ENCODE measurements at places on chromosomes 16 and 17.

DNA sequence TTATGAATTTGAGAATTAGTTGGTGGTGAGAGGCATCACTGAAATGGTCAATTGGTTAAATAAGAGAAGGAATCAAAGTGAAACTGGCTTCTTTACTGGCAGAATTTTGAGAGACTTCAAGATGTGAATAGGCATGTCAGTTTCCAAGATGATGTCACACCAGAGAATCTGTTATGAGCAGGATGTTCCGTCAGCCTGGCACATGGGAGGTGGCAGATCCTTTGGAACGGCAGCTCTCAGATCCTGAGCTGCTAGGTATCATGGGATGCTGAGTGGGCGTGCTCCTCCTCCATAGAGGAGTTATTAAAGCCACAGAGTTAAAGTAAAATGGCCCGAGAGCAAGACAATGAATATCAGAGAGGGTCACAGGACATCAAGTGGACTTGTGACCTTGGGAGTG is 444.3 kb upstream of the HSBP1 start:
- DNase-seq = no peak

DNA sequence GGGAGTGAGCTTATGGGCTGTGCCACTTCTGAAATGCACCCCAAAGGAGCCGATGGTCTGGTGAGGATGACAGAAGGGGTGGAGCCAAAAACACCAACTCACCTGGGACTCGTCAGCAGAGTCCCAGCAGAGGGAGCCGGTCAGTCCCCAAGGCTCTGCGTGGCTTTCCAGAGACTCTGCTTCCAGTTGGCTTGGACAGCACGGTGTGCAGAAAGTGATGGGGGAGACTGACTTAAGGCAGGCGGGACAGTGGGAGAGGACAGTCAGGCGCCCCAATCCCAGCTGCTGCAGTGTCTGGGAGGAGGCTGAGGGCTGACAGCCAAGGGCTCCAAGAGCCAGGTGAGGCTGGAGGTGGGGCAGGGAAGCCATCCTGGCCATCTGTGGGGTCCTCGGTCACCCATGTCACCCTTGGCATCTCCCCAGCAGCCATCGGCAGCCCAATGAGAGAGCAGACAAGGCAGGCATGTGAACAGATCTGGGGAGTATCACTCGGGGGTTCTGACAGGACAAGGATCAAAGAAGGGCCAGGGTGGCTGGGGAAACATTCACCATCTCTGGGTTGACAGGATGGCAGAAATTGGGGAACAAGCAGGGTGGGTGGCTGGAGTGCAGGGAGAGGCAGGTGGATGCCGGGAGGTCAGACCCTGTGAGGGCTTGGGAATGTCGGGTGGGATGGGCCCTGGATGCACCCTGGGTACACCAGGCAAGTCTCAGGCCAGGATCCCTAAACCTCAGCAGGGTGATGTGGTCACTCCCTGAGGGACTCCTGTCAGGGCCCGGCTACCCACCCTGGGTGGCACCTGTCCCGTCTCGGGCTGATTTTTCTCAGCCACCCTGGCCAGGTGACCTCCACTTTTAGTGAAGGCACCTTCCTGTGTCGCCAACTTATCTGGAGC is 8.9 kb upstream of the KRTAP17-1 start:
- DNase-seq = no peak

- DNase-seq = no peak
Observed at GRCh38 chr17:8163978-8164814, 1.4 kb upstream of the VAMP2 start.

DNA sequence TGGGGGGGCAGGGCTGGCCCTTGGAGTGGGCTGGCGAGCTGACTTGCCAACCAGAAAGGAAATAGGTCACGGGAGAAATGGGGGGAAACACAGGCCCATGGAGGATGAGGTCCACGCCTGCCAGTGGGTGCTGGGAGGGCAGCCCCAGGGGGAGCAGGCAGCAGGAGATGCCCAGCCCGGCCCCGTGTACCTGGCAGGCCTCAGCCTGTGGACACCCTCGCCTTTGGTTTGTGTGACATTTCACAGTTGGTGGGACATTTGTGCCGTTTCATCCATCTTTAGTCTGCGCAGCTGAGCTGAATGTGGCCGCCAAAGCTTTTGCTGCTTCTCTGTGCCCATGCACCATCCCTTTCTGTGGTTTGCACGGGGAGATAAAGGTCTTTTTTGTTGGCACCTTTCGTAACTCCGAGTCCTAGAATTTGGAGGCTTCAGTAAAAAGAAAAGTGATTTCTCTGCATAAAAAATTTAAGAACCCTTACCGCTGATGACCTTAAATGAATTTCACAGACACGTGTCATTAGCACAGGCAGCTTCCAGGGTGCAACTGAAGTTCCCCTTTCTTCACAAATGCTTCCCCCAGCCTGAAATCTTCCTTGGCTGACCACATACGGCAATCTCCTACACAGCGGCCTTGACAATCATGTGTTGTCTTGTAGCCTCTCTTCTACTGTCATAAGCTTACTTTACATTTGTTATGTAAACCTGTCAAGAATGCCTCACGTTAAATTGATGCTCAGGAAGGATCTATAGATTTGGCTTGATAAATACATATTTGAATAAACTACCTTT is 193.6 kb downstream of the RPTOR start:
- no peak for DNase-seq

DNA sequence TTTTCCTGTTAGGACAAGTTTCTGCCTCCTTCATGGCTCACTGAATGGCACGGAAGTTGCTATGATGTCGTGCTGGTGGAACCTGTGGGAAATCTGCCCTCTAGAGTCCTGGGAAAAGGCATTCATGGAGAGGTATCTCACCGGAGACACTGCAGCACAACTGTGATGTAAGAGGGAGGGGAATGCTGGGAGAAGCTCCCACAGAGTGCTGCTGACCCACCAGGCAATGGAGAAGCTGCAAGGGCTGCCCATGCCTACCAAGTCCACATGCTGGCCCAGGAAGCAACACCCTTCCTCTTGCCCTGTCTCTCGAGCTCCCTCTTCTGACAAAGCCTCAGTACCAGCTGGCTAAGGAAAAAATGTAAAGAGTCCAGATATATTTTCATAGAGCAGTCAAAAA is 45.2 kb upstream of the SLC5A11 start:
- no peak for DNase-seq

DNA sequence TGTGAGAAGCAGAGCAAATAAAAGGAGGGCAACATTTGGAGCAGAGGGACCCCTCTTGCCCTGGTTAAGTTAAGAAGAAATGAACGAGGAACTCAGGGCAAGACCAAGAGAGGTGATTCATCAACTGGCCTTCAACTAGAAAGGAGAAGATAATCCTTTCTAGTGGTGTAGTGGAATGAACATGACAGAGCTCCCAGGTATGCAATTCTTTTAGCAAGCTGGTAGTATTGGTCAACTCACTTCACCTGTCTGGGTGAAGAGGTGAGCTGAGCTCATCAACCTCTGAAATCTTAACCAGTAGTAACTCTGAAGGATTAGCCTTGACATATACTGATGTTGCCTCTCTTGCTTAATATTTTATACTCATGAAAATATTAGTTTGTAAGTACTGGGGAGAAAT is 1024.7 kb upstream of the GOT2 start:
- no peak for DNase-seq

GRCh38 chr17:28524476-28525424 is 18.6 kb downstream of the FOXN1 start:
- DNase-seq = peak; percentile 50

GRCh38 chr17:15742051-15742795 is 10.1 kb downstream of the TBC1D26 start:
- no peak for DNase-seq

GRCh38 chr16:81357711-81358260 is 43.0 kb downstream of the GAN start:
- DNase-seq = no peak

DNA sequence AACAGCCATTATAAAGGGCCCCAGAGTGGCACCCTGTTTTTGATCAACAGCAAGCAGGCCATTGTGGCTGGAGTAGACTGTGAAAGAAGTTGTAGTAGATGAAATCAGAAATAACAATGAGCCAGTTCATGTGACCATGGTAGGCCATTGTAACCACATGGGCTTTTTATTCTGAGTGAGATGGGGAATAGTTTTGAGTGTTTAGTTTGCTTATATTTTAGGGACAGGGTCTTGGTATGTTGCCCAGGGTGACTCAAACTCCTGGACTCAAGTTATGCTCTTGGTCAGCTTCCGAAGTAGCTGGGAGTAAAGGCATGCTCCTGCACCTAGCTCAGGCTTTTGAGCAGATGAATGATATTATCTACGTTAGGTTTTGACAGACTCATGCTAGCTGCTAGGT is 12.0 kb downstream of the CBFB start:
- no peak for DNase-seq

GRCh38 chr17:56449176-56449575 is 144.3 kb upstream of the NOG start:
- DNase-seq = no peak

- no peak for DNase-seq
Observed at GRCh38 chr16:74601126-74601871, 5.6 kb downstream of the GLG1 start.

DNA sequence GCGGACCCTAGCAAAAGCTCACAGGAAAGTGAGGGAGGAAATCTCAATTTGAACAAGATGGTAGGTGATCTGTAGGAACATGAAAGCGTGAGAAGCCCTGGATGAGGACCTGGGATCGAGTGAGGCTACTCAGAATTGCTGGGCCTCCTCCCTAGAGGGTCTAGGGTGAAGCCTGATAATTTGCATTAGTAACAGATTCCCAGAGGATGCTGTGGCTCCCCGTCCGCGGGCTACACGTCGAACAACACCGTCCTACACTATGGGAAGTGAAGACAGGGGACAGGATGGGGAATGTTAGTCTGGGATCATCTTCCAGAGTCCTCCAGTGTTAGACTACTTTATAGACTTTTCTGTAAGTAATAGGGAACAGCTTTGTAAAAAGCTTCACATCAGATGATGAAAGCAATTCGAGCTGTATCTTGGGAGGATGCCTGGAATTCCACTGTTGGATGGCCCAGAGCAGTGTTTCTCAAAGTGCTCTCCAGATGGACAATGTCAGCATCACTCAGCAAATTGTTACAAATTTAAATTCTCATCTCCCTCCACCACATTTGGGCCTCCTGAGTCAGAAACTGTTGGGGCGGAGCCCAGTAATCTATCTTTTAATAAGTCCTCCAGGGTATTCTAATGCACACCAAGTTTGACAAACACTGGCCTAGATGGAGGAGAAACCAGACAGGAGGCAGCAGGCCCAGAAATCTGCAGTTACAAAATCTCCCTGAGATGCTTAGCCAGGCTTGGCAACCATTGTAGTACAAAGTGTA is 6.5 kb downstream of the FNDC8 start:
- DNase-seq = no peak

GRCh38 chr17:75135452-75135851 is 3.9 kb upstream of the NT5C start:
- DNase-seq = no peak

GRCh38 chr17:30300818-30301217 is 9.1 kb upstream of the BLMH start:
- DNase-seq = no peak

DNA sequence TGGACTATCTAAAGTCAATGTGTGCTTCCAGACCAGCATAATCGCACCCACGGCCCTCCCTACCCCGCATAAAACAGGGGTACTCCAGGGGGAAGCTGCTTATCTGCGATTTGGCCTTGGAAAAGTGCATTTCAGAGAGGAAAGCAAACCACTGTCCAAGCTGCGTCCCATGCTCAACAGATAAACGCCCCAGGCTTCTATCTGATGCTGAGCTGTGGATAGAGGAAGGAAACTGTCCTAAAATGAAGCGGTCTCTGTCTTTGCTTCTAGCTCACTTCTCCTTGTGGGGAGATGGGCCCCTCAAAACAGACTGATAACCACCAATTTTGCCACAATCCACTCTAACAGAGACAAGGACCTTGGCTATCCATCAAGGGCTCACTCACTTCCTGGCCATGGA is 160.5 kb upstream of the TNRC6C start:
- no peak for DNase-seq

- no peak for DNase-seq
Observed at GRCh38 chr17:6651919-6652452, 424 bp downstream of the C17orf100 start.

GRCh38 chr16:57618296-57619132 is 9.9 kb upstream of the ADGRG1 start:
- no peak for DNase-seq
